G401 (cell line): ENCODE measurements at places on chromosomes 5 and 9.
A peak's percentile ranks its signal among the peaks of the same experiment; 100 is the strongest.

GRCh38 chr9:116000748-116001329 lies 152.8 kb upstream of the PAPPA start:
- peak; percentile 9 for DNase-seq

- DNase-seq = no peak
These were observed at the start of gene SPAAR for GRCh38 chr9:35909274-35909673. SPAAR (plus strand) TSS chr9:35909490; CDS start chr9:35910464, 974 bp downstream.

- no peak for DNase-seq
These were observed at the start of gene HEMGN for GRCh38 chr9:97938081-97938644. HEMGN (minus strand) TSS chr9:97938172; CDS start chr9:97938136, 36 bp downstream.

- no peak for DNase-seq
These were observed 93.2 kb downstream of the PCSK1 start for GRCh38 chr5:96339862-96340261.

DNA sequence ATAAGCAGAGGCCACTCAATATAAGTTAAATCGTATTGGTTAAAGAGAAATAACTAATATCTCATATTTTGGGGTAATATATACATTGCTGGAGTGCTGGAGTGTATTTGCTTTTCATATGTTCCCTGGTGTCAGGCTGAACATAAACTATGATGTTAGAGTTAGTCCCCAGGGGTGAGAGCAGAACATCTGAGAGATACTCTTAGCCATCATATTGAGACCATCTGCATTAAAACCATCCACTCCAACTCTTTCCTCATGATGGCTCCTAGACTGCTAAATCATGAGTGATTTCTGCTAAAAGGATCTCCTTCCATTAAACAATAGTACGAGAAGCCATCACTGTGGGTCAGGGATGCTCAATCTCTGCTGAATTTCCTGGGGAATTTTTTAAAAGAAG lies 436.2 kb downstream of the DTWD2 start:
- DNase-seq = no peak

DNA sequence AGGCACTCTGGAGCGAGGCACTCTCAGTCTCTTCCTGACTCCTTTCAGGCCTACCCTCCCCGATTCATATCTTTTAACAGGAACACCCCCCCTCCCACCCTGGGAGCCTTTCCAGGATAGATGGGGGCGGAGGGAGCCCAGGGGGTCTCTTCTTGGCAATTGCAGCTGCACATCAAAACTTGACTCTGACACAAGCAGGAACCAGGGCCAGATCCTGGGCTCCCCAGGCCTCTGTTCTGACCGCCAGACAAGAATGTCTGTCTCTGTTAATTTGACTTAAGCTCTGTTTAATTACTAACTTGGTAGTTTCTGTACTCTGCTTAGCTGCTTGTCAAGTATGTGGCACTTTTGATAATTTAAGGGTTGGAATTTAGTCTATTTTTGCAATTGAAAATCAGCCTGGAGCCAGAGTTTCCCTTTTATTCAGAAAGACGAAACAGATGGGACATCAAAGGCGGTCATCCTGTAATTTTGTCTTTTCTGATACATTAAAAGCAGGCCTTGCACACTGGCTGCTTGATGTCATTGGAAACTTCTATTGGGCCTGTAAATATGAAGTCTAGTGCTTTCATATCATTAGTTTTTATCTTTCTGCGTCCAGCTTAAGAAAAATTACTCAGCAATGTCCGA lies 43.3 kb downstream of the ACTL7B start:
- no peak for DNase-seq
